ENCODE measurements at places on chromosomes 2 and 18.

GRCh38 chr18:35680139-35680551, 98.6 kb downstream of the GALNT1 start:
- DNase-seq = no peak

DNA sequence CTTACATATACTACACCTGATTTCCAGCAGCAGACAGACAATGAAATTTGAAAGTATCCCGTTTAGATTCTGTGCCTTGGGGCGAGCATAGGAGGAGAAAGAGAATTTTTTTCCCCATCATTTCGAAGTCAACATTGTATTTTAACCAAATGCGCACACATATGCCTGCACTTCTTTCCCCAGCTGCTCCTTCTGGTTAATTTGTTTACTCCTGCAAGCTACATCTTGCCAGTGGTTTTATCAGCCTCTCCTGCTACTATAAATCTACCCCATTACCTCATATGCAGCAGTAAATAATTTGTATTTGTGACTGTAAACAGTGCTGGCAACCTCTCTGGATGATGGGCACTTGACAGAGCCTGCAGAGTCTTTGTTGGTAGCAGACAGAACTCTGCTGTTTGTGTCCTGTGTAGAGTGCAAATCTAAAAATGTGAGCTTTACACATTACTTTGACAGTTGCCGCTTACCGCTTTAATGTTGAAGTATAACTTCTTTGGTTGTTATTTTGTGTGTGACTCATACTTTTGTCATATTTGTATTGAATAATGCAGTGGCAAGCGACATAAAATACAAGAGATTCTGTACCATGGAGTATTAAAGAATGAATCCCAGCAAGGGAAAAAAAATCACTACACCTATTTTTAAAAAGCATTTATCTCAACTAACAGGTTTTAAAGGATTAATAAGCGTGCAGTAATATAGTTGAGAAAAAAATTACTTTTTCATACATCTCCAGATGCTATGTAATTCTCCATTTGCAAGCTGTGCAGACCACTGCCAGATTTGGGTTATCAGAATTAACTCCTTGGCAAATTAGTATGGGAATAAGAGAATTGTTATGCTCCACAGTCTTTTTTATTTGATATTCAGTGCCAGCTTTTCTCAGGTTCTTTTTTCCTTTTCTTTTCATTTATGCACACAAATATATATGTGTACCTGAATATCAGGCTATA, 536.8 kb downstream of the XIRP2 start:
- DNase-seq = no peak

DNA sequence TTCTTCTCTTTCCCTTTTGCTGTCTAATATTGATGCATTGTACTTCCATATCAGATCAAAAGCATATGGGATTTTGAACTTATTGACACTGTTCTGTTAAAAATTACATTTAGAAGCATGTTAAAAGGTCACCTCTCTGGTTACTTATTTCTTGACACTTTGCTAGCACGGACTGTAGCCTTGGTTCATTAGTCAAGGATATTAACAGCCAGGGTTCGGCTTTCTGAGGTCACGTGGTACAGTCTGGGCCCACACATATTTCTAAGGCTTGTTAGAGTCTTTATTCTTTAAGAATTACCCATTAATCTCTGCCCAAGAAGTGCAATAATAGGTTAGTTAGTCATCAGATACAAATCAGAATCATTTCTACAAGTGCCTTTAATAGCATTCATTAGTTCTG, 1035.8 kb upstream of the FANCL start:
- no peak for DNase-seq

DNA sequence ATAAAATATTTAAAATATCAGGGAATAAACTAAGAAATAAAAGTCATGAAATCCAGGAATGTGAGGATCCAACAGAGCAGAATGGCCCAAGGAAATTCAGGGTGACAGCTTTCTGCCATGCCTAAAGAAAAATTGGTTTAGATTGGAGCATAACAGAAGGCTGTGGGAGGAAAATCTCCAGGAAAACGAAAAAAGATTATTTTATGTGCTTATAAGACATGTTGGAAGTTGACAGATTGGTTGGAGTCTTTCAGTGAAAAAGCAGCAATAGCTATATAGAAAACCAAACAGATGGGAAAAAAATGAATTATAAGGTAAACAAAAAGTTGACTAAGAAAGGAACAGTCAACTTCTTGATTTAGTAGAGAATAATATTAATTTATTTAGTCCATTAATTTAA, 203.9 kb downstream of the ZRANB3 start:
- DNase-seq = no peak

DNA sequence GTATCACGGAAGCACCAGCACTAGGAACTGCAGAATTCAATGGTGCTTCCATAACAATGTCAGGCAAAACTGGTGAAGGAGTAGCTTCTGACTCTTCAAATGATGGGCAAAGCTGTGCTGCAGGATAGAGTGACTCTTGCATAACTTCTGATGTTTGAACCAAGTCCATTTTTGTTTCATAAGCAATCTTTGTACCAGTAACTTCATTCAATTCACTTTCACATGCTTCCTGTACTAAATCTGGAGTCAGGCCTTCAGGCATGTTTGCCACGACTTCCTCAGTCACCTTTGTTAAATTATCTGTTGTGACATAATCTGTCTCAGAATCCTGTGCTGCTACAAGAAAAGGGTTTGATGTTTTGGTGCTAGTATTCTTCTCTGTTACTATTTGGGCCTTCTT, 24.0 kb downstream of the RTN4 start:
- no peak for DNase-seq

DNA sequence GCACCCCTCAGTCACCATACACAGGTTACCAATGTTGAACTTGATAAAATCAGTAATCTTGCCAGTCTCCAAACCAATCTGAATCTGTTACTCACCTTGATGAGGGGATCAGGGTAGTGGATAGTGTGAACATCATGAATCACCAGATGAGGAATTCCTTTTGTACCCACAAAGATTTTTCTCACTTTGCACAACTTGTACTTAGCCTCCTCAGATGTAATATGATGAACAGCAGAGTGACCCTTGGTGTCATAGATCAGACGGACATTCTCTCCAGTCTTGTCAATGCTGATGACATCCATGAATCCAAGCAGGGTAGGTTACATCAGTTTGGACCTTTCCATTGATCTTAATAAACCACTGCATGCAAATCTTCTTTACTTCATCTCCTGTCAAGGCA, 54.7 kb downstream of the MDH1 start:
- DNase-seq = no peak

GRCh38 chr2:80579756-80580155, 275.2 kb upstream of the LRRTM1 start:
- DNase-seq = no peak

- no peak for DNase-seq
Measured at GRCh38 chr2:115460008-115460407, 1017.6 kb downstream of the DPP10 start.

All from left forelimb (tissue), 1 donor.